ENCODE measurements at places on chromosomes 11 and 22.

DNA sequence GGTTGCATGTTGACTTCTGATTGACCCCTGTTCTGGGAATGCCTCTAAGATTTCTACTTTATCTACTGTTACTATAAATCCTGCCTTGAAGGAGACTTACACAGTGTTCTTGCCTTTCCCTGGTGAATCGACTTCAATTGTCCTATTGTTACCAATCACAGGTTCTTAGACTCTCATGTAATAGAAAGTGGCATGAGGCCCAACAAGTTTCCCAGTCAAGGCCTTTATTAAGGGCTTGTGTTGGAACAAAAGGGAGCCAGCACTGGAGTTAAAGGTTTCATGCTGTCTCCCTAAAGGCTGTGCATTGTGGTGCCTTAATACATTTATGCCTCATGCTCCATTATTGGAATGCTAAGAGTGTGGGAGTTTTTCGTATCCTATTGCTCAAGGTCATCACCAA lies 23.3 kb downstream of the MS4A2 start:
- DNase-seq = no peak

DNA sequence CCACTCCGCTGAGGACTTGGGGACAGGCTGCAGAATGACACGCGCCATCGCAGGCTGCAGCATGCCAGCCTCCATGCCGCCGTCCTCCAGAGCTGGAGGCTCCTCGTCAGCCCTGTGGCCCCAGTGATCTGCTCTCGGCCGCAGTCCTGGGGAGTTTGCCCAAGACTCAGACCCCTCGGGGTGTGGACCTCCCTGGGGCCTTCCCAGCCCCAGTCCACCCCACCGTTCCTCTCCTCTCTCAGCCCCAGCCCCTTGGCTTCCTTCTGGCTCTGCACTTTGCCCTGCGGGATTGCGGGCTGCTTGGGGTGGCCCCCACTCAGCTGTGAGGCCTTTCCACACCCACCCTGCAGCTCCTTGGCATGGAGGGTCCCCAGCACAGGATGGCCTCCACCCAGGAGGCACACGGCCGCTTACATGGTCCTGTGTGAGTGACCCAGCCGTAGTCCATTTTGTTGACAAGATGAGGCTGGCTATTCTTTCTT lies 414.9 kb downstream of the TBC1D22A start:
- no peak for DNase-seq

DNA sequence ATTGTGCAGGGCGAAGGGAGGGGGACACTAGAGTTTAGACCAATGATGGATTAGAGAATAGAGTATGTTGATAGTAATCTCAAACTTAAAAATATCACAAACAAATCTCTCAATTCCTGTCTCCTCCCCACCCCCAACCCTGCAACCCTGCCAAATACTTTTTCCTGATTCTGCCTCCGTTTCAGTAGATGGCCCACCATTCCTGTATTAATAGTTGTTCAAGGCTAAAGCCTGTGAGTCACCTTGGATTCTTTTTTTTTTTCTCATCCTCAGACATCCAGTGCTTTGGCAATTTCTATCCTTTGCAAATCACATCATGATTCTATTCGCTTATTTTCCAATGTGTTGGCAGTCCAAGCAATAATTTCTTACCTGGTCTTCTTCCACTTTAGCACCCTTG lies 207.9 kb downstream of the DYNC2H1 start:
- DNase-seq = no peak

DNA sequence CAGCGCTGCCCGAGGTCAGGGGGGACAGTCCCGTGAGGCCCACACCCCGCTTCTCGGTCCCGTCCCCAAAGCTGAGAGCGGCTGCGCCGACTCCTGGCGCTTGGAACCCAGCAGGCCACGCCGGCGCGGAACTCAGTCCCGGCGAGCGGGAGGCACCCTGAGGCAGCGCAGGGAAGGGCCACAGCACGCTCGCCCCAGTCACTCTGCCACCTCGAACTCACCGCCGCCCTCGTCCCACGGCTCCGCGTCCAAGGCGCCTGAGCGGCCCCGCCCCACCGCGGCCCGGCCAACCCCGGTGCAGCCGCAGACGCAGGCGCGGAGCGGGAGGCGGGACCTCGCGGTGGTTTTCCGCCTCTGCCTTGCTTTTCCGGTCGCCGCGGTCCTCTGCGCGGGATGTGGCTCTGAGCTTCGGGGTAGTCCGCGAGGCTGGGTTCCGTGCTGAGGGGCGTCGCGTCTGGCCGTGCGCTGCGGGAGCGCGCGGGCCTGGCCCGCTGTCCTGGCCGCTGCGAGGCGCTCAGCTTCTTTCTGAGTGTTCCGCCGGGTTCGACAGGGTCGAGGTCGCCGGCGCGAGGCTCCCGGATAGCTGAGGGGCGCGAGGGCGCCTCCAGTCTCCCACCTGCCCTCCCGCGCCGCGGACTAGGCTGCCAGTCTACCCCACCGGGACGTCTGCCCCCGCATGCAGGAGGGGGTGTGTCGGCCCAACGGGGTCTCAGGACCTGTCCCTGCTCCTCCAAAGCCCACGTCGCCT lies at the start of gene CDPF1:
TSS of gene CDPF1 (minus strand) at position 259 of the 748 bp plus-strand sequence. CDS start 2,009 bp downstream, outside the sequence.
- DNase-seq = peak; percentile 94

DNA sequence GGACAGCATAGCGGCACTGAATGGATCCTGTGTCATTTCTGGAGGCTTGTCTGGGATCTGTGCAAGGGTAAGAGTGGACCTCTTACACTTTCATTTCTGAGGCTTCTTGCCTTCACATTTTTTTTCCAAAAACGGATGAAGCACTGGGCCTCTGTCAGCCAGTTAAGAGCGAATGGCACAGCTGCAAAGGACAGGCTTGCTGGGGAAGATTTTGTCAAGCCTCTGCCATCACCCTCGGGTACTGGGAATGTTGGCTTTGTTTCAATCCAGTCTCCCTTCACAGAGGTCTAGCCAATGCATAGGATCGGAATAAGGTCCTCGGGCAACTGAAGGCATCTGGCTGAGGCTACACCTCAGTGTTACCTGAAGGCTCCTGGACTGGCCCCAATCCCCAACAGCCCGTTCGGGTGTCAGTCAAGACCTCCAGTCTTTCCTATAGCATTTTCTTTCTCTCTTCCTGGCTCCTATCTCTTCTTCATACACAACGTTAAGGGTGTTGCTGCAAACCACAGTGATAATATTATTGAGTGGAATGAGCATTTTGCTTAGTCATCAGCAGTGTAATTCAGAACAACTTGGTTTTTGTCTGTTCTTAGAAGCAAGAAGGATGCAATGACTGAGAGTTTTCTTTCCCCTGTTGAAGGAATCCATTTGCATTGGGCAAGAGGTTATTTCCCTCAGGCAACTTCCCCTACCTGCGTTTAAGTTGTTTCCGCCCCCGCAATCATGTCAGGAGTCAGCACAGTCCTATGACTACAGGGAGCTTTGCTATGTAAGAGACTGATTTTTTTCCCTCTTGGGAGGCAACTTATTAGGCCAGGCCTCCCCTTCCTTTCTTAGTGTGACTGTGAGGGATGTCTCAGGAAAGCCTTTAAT lies 22.8 kb downstream of the NPAT start:
- peak; percentile 69 for DNase-seq

DNA sequence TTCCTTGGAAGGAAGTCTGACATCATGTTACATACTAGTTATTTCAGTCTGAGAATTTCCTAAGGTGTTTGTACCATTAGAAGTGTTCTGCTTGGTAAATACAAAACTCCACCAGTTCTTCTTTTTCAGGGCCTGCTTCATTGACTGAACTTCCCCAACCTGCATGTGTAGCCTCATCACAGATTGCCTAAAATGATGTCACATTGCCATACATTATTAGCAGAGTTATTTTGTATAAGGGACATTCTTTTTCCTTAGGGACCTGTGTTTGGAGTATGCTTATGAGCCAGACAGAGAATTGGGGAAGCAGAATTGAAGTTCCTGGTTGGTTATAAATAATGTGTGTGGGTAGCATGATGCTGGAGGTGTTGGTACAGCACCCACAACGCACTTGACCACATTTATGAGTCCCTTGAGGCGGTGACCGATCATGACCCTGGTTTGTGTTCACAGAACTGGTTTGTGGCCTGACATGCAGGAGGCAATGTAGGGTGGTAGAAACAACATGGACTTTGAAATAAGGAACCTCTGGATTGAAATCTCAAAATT lies 16.4 kb upstream of the MMP7 start:
- no peak for DNase-seq

GRCh38 chr11:73019996-73020395 lies 122.1 kb downstream of the FCHSD2 start:
- DNase-seq = no peak

GRCh38 chr11:133191931-133192330 lies 340.4 kb downstream of the OPCML start:
- no peak for DNase-seq
